ENCODE measurements at places on chromosomes 3 and 15. TPM values are rescaled to one million over a fixed set of nuclear protein-coding genes. Genes with fewer than 3 reads are reported as not detected.

DNA sequence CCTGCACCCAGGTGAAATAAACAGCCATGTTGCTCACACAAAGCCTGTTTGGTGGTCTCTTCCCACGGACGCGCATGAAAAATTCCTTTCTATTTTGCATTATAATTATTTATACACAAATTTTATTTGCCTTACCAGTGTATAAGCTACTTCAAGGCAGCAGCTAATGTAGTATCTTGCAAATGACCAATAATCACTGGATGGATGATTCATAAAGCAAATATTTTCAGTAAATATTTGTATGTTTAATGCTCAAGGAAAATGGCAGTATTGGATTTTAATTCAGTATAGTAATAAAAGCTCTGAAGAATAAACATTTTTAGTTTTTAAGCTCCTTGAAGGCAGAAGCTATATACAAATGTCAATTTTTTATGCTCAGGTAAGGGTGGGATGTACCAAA, 158.7 kb upstream of the NANOGP8 start:
- no peak for DNase-seq

DNA sequence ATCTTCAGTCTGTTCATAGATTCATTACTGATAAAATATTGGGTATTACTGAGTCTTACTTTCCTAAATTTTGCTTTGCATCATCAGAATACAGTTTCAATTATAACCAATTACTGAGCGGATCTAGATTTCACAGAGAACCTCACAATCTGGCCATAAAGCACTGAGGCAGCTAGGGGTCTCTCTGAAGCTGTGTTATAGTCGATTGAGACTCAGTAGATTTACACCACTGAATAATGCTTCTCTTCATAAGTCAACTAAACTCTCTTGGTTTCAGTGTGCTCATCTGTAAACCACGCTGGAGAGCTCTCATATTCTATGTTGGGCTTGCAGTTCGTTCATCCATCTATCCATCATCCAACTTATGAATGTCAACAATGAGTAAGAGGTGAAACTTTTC, 180.6 kb downstream of the GREM1 start:
- DNase-seq: no peak

- DNase-seq: no peak
These were observed 17.3 kb downstream of the ZDHHC19 start for GRCh38 chr3:196193736-196194541.

DNA sequence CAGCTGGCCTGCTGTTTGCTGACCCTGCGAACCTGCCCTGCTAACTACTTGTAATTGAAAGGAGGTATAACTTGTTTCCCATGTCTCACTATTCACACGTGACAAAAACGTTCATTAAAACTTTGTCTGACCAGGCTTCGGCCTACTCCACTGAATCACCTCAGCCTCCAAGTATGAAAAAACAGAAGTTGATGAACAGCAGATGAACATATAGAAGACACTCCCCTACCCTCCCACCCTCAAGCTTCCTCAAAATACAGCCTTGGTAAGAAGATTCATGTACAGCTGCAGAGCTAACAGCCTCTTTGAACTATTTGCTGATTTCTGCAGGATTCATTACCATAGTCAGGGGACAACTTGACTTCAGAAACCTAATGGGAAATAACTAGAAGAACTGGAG, 10.7 kb downstream of the RBM15B start:
- no peak for DNase-seq

DNA sequence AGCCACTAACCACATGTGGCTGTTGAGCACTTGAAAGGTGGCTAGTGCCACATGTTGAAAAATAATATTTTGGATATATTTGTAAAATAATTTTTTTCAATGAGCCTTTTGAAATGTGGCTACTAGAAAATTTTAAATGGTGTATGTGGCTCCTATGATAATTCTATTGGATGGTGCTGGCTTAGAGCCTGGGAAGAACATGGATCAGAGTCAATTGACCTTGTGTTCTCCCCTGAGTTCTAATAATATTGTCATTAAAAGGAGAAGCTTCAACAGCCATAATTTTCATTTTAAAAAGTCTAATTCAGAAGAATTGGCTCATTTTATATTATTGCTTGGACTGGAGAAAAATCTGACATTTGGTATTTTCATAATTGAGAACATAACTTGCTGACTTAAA, 167.3 kb downstream of the LPP start:
- no peak for DNase-seq

- DNase-seq: no peak
These were observed 98.8 kb downstream of the MME start for GRCh38 chr3:155178810-155179436.

- DNase-seq: peak; percentile 12
These were observed 221.0 kb upstream of the EOMES start for GRCh38 chr3:27943106-27943505.

- DNase-seq: no peak
These were observed 27.4 kb upstream of the PLSCR2 start for GRCh38 chr3:146496726-146497125.

DNA sequence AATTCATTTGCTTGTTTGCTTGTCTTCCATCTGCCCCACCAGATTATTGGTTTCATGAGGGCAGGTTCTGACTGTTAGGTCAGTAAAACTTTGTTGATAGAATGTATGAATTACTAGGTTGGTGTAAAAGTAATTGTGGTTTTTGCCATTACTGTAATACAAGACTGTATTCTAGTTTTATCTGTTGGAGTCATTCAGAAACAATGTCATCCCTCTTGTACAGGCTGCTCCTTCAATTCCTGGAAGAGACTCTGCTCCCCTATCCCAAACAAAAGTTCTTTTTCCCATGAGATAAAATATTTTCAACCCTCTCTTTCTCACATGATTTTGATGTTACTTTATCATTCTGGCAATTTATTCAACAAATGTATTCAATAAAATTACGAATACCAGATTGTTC, 115.0 kb downstream of the CHST2 start:
- no peak for DNase-seq

- DNase-seq: no peak
These were observed 14.5 kb upstream of the SLC41A3 start for GRCh38 chr3:126098391-126098858.

- no peak for DNase-seq
These were observed 53.5 kb upstream of the CHST2 start for GRCh38 chr3:143066033-143066432.

DNA sequence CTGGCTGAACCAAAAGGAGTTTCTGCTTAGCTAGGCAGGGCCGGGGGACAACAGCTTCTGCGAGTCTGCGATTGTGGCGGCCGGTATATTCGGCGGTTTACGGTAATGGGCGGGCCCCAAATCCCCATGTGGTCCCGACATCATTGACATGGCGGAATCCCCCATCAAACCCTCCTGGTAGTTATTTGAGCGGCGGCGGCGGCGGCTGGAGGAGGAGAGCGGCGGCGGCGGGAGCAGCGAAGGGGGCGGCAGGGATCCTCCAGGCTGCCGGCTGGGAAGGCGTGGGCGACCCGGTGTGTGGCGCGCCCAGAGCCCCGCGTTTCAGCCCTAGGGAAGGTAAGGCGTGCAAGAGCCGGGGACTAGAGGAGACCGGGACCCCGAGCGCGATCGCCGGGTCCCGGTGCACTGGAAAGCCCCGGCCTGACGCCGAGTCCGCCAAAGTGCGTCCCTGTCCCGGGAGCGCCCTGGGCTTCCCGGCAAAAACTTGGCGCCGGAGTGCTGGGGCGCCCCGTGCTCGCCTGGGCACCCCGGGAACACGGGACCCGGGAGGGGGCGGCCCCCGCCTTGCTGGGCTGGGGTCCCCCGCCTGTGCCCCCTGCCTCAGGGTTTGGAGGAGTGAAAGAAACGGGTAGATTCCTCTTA, at the start of gene FNDC3B:
TSS of gene FNDC3B (plus strand) at position 143 of the 642 bp plus-strand sequence. CDS start 72,902 bp downstream, outside the sequence.
- peak; percentile 89 for DNase-seq

DNA sequence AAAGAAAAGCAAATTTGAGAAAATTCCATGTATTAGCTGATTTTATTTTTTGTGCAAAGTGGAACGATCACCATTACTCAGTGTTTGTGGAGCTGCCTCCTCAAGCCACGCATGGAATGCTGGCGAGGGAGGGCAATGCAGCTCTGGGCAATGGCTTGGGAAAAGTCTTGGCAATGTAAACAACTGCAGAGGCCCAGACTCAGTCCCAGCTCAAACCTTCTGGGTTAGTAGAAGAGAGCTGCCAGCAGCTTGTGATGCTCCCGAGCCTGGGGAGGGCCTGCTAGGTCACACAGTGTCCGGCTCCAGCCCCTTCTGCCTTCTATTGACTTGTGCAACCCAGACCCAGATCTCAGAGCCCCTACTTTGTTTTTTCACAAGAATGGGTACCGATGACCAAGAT, 4.3 kb downstream of the EPHB1 start:
- no peak for DNase-seq

DNA sequence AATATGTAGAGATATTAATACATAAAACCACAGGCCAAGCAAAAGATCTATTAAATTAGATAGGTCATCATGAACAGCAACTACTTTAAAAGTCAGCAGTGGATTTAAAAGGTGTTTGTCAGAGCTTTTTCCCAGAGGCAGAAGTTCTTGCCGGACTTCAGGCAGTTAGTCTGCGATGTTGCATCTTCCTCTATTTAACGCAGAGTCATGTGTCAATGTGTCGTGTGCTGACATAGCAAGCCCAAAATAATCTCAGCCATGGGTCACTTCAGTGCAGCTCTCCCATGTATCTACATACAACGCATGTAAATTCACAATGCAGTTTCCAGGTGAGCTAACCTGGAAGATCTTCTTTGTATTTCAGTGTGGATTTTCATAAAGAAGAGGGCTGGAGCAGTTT, 8.0 kb upstream of the TMEM212 start:
- DNase-seq: no peak

- no peak for DNase-seq
These were observed at the start of gene MGLL for GRCh38 chr3:127822041-127822681. TSS of gene MGLL (minus strand) at chr3:127822515. CDS start at chr3:127822318, 197 bp downstream.

DNA sequence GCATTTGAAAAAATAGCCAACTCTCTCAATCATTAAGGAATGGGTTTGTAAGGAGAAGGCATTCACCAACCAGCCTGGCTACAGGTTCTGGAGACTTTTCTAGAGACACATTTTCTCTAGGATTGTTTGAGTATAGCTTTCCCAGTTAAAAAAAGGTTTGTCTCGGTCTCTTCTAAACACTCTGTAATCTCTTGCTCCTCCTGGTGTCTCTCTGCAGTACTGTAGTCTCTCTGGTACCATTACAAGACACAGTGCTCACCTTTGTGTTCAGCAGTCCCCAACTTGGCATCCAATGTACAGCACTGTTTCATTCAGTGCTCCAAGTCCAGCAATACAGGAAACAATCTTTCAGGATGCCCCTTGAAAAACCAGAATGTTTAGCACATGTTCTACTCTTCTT, 534.4 kb downstream of the ZNF385D start:
- no peak for DNase-seq

DNA sequence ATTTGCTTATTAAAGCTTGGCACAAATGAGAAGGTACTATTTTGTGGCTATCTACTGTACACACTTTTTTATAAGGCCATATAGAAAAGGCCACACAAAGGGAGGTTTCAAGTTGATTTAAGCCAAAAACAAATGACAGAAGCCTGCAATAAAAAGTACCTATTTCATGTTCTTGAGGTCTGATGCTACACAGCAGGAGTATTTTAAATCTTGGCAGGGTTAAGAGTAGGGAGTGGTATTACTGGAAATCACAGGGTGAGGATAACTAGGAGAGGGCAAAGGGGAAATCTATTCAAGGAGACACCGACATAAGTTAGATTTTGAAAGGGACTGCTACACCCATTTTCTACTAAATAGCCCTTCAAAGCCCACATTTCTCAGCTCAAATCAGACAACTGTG, 146.2 kb downstream of the GREM1 start:
- DNase-seq: no peak

DNA sequence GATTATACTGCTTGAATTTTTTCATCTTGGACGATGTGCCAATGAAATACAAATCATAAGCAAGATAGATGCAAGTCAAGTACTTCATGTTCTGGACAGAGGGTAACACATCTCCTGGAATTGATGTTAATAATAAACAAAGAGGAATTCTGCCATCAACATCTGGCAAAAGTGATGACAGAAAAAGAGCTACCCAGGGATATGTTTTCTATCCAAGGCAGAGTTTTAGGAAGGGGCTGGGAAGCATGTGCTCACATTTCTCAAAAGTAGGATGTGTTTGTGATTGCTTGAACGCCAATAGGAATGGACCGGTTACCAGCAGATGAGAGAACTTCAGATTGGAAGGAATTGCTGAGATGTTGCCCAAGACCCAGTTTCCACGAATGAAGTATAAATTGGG, 242.6 kb upstream of the AGTR1 start:
- DNase-seq: no peak

- no peak for DNase-seq
These were observed 86.0 kb downstream of the DNAJB8 start for GRCh38 chr3:128380719-128381118.

DNA sequence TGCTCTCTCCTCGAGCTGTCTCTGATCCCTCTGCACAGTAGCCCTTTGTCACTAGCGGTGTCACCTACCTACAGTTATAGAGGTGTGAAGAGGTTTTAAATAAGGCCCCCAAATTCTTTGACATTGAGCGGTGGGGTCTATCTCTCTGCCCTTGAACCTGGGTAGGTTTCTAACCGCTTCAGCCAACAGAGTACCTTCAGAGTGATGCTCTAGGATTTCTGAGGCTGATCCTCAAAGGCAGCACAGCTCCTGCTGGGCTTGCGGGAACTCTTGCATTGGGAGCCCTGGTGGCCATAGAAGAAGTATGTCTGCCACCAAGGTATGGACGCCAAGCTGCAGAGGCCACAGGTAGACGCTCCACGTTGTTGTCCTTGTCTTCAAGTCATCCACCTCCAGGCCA, 35.7 kb downstream of the ADAMTS17 start:
- DNase-seq: no peak

The DNAJA4 gene
- total RNA-seq: 44.7 TPM

The GAP43 gene
- not detected for total RNA-seq

The DNAJC17 gene
- total RNA-seq: 35.1 TPM

The NOP10 gene
- total RNA-seq: 196 TPM

The SAMD7 gene
- total RNA-seq: not detected

The IL17RE gene
- 2.2 TPM for total RNA-seq

The MYO5C gene
- 0.19 TPM for total RNA-seq

The DPPA2 gene
- total RNA-seq: not detected

The NLGN1 gene
- total RNA-seq: not detected

The IQCH gene
- 1.2 TPM for total RNA-seq

The MYL3 gene
- total RNA-seq: not detected

The CTXND1 gene
- not detected for total RNA-seq

The DAZL gene
- total RNA-seq: not detected

The C3orf49 gene
- total RNA-seq: not detected

The FOXB1 gene
- 0.27 TPM for total RNA-seq

The GJD2 gene
- not detected for total RNA-seq

The TMEM207 gene
- total RNA-seq: not detected

The AADACL2 gene
- total RNA-seq: not detected
